Posterior vena cava (tissue), 2 donors: ENCODE measurements at places on chromosomes 6 and 20. TPM values are rescaled to one million over a fixed set of nuclear protein-coding genes. Genes with fewer than 3 reads are reported as not detected.

GRCh38 chr6:167139761-167140160 lies 16.9 kb downstream of the CCR6 start:
- DNase-seq: no peak

DNA sequence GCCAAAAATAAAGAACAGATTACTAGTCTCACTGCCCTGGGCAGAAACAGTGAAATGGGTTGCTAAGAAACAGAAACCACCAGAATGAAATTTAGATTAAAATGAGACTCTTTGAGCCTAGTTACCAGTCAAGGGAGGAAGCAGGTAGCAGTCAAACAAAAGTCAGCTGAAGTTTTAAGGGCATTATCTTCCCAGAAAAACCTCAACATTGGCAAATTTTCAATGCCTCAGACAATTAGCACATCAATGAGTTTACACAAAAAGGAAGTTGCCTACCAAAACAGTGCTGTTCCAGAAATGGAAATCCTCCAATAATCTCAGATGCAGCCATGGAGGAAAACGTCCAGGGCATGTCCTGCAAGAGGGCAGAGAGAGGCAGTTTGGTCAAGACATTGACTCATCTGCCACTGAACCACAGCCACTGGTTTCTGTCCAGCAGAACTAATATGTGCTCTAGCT lies 399.7 kb upstream of the ADGRB3 start:
- no peak for DNase-seq

TSPYL1 gene
- 67.7 TPM for total RNA-seq

DDO gene
- 1.9 TPM for total RNA-seq

TINAG gene
- total RNA-seq: not detected

COL19A1 gene
- total RNA-seq: 0.46 TPM

PLEKHG1 gene
- 23.0 TPM for total RNA-seq
